Common myeloid progenitor, CD34-positive (primary cell): ENCODE measurements at places on chromosomes 7 and 10.

DNA sequence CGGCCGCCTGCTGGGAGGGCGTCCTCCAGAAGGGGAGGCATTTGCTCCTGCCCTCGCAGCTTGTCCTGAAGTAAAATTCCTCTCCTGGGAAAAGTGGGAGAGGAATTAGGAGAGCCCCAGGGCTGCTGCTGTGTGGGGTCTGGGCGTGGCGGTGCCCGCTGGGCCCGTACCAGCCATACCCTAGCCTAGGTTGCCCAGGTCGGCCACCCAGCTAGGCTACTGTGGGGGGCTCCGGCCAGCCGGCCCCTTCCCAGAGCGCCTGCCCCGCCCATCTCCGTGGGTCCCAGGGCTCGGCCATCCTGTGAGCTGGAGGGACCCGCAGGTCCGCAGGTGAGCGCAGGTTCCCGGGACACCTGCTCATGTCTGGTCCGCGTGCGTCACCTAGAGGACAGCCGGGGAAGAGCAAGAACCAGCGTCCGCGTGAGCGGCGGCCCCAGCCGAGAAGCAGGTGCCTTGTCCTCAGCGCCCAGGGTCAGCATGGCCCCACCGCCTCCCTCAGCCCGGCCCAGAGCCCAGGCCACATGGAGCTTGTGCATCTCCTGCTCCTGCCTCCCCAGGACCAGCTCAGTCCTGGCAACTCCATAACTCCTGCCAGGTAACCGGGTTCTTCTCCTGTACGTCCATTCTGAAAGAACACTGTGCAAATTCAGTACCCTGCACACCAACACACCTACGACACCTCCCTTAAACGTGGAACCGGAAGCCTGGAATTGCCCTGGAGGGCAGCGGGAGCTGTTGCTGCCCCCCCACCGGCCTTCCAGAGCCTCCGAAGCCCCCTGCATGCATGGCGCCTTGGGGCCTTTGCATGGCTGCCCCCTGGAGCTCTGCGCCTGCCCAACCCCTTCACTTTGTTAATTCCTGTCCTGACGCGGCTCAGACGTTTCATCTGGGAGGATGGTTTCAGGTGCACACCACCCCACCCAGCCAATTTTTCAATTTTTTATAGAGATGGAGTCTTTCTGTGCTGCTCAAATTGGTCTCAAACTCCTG, 22.8 kb upstream of the FOXL3 start:
- no peak overlapping the region for H3K4me3 ChIP-seq
- no peaks in the 10 kb centered on the region for H3K36me3 ChIP-seq

DNA sequence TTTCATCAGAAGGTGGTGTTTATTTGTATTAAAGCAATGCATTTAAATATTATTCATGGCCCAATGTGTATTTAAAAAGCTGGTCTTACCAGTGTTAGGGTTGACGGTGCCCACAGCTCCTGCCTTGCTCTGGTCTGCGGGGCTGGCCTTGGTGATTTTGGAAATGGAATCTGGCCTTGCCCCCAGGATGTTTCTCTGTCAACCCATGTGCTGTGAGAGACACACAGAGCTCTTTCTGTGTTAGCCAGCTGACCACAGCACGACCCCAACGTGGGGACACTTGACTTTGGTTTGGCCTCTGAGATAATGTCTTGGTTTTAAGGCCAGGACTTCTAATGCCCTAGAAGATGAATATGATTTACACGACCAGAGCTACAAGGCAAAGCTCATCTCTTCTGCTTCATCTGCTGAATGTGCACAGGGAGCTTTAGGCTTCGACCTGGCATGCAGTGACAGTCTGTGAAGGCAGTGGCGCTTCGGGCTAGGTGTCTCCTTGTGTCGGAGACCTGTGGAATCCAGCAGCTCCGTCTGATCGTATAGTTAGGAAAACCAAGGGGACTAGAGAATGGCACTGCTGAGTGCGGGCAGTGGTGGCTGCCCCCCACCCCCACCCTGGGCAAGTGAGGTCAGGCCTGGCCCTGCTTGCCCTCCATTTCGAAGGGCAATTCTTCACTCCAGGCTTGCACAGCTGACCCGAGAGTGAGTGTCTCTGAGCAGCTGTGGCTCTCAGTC, 246.1 kb downstream of the EBF3 start:
- H3K36me3 ChIP-seq: no peaks in the 10 kb centered on the region
- DNase-seq: no peak
- H3K27ac ChIP-seq: no peak overlapping the region
- H3K4me1 ChIP-seq: peaks cover 3% of the 10 kb centered on the region
- no peaks in the 10 kb centered on the region for H3K27me3 ChIP-seq
- no peak overlapping the region for H3K4me3 ChIP-seq

- H3K4me3 ChIP-seq: no peak overlapping the region
- H3K27me3 ChIP-seq: no peaks in the 10 kb centered on the region
- DNase-seq: no peak
Measured at GRCh38 chr10:21740989-21741388, 207.0 kb downstream of the MLLT10 start.

GRCh38 chr10:69451784-69452251, 553 bp downstream of the TSPAN15 start:
- peaks cover 5% of the 10 kb centered on the region for H3K4me1 ChIP-seq
- no peaks in the 10 kb centered on the region for H3K36me3 ChIP-seq
- peak; percentile 23 for DNase-seq
- no peak overlapping the region for H3K27ac ChIP-seq
- H3K4me3 ChIP-seq: peak overlapping the region; percentile 73

DNA sequence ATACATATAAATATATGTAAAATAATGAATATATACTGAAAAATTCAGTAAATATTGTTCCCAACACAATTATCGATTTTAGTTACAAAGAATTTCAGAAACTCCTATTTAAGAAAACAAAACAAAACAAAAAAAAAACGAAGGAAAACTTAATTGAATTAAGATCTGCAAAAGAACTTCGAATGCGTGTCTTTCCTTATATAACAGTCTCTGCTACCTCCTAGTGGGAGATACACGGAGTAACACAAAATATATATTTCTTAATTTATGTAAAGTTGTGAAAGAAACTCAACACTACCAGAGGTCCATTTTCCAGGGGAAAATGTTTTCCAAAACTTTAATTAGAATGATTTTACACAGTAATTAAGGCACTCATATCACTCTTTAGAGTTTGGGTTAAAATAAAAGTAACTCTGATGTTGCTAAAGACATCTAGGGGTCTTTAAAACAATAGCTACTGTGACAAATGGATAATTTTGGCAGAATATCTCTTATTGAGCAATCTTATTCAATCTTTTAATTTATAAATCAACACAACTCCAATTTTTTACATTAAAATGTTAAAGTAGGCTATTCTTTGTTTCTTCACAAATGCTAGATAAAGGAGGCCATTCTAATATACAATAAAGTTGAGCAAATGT, 41.6 kb downstream of the NEBL start:
- H3K4me1 ChIP-seq: no peaks in the 10 kb centered on the region
- peak; percentile 29 for DNase-seq
- no peak overlapping the region for H3K27ac ChIP-seq

GRCh38 chr10:104333728-104334373, 4.4 kb downstream of the ITPRIP start:
- no peak for DNase-seq
- H3K27ac ChIP-seq: no peak overlapping the region
- no peaks in the 10 kb centered on the region for H3K36me3 ChIP-seq
- H3K4me1 ChIP-seq: peaks cover 56% of the 10 kb centered on the region
- H3K4me3 ChIP-seq: no peak overlapping the region

- H3K4me1 ChIP-seq: peaks cover 28% of the 10 kb centered on the region
- H3K4me3 ChIP-seq: no peak overlapping the region
- no peak overlapping the region for H3K27ac ChIP-seq
- H3K36me3 ChIP-seq: no peaks in the 10 kb centered on the region
- H3K27me3 ChIP-seq: no peaks in the 10 kb centered on the region
Measured at GRCh38 chr7:18174996-18175395, 147.3 kb upstream of the PRPS1L1 start.

GRCh38 chr7:130494431-130494858, 2.6 kb downstream of the MEST start:
- H3K27me3 ChIP-seq: no peaks in the 10 kb centered on the region
- H3K4me1 ChIP-seq: peaks cover 7% of the 10 kb centered on the region
- peaks cover 19% of the 10 kb centered on the region for H3K36me3 ChIP-seq
- peak; percentile 53 for DNase-seq
- peak overlapping the region; percentile 27 for H3K4me3 ChIP-seq

DNA sequence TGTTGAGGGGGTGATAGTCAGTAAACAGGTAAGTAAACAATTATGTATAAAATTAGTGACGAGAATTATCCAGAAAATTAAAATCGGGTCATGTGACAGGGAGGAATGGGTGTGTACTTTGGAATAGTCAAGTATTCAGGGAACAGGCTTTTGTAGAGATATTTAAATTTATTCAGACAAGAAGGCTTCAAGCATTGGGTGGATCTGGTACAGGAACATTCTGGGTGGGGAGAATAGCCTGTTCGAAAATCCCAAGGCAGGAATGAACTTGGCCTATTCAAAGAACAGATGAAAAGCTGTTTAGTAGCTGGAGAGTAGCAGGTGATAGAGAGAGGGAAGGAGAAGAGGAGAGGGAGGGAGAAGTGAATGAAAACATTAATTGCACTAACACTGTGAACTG, 448.9 kb upstream of the FZD8 start:
- DNase-seq: no peak
- no peak overlapping the region for H3K27ac ChIP-seq
- no peaks in the 10 kb centered on the region for H3K4me1 ChIP-seq
- no peaks in the 10 kb centered on the region for H3K27me3 ChIP-seq
- H3K36me3 ChIP-seq: no peaks in the 10 kb centered on the region

DNA sequence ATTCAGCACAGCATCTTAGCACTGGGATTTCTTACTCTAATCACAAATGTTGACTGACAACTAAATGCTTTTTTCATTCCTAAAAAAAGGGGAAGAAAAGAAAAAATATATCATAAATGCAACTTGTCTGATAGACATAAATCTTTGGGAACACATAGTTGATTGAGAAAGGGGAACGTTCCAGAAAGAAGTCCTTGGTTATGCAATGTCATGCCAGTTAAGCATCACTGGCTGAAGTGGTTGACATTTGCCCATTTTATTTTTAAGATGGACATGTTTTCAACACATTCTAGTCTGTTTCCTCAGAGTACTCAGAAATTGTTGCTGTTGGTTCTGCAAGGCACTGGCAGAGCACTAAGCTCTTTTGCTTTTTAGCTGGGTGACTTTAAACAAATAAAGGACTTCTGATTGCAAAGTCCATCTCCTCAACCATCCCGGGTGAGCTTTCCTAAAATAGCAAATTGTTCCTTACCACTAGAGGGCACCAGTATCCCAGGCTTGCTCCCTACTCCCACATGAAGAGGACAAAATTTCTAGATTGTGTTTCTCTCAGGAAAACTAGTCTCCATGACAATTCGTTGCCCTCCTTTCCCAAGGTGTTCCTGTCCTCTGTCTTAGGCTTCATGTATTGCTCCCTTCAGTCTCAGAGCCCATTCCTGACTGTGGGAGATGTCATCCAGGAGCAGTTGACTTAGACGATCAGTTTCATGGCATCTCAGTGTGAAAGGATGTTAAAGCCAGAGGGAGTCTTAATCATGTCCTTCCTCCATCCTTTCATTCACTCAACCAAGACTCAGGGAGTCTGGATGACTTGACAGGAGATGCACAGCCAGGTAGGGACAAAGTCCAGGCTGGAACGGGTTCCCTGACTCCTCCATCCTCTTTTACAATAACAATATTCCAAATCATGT, 23.9 kb downstream of the OPALIN start:
- DNase-seq: peak; percentile 56
- no peaks in the 10 kb centered on the region for H3K27me3 ChIP-seq
- H3K4me1 ChIP-seq: no peaks in the 10 kb centered on the region
- no peaks in the 10 kb centered on the region for H3K36me3 ChIP-seq

- no peak overlapping the region for H3K27ac ChIP-seq
- H3K4me3 ChIP-seq: no peak overlapping the region
- H3K36me3 ChIP-seq: no peaks in the 10 kb centered on the region
- no peaks in the 10 kb centered on the region for H3K27me3 ChIP-seq
- DNase-seq: no peak
- H3K4me1 ChIP-seq: no peaks in the 10 kb centered on the region
Measured at GRCh38 chr10:128854963-128855362, 612.1 kb upstream of the MGMT start.

GRCh38 chr10:56771343-56771742, 410.3 kb upstream of the ZWINT start:
- no peak overlapping the region for H3K27ac ChIP-seq
- H3K27me3 ChIP-seq: no peaks in the 10 kb centered on the region
- H3K4me1 ChIP-seq: no peaks in the 10 kb centered on the region

DNA sequence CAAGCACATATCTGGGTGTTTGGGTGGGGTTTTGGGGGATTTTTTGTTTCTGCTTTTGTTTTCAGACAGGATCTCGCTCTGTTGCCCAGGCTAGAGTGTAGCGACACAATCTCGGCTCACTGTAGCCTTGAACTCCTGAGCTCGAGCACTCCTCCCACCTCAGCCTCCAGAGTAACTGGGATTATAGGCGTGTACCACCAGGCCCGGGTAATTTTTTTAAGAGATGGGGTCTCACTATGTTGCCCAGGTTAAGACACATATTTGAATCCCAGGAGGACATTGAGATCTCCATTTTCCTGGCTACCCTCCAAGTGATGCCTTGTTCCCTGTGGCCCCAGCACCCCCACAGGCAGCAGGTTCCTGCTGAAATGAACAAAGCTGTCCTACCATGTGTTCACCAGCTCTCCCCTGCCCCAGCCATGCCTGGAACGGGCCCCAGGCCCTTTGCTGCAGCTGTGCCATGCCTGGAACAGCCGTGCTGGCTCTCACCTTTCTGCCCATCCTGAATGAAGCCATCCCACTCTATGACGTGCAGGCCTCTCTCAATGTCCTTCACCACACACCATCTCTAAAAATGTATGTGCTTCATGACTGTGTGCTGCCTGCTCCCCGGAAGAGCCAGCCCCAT, 55.0 kb upstream of the DNAAF5 start:
- H3K4me3 ChIP-seq: no peak overlapping the region
- no peaks in the 10 kb centered on the region for H3K36me3 ChIP-seq
- no peaks in the 10 kb centered on the region for H3K27me3 ChIP-seq
- DNase-seq: no peak

GRCh38 chr7:92652536-92652935, 62.3 kb upstream of the FAM133B start:
- no peak overlapping the region for H3K4me3 ChIP-seq
- H3K27ac ChIP-seq: no peak overlapping the region
- DNase-seq: no peak
- H3K4me1 ChIP-seq: peaks cover 34% of the 10 kb centered on the region

GRCh38 chr10:103816431-103816830, 38.9 kb downstream of the SH3PXD2A start:
- H3K4me1 ChIP-seq: peaks cover 16% of the 10 kb centered on the region
- no peaks in the 10 kb centered on the region for H3K27me3 ChIP-seq
- no peak overlapping the region for H3K4me3 ChIP-seq
- no peaks in the 10 kb centered on the region for H3K36me3 ChIP-seq
- peak; percentile 54 for DNase-seq
- H3K27ac ChIP-seq: no peak overlapping the region

DNA sequence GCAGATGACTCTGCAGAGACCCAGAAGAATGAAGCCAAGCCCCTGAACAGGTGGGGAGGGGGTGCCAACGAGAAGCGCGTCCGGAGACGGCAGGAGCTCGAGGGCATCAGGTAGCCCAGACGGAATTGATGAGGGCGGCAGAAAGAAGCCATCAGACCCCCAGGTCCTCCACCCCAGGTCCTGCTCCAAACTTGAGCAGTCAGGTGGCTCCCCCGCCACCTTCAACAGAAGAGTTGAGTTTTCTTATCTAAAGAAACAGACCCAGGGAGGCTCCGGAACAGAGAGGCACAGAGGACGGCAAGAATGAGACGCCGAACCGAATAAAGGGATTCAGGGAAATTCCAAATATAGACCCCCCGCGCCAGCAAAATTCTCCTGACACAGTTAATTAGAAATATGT, 22.2 kb downstream of the RGS10 start:
- H3K27ac ChIP-seq: peak overlapping the region; percentile 14
- H3K4me3 ChIP-seq: no peak overlapping the region
- peaks cover 5% of the 10 kb centered on the region for H3K4me1 ChIP-seq
